Testis (tissue), 5 donors: ENCODE measurements at places on chromosomes 2 and 18. TPM values are rescaled to one million over a fixed set of nuclear protein-coding genes. Genes with fewer than 3 reads are reported as not detected.

GRCh38 chr2:19228181-19228593 is 130.2 kb downstream of the OSR1 start:
- no peak overlapping the region for H3K27ac ChIP-seq
- DNase-seq = no peak
- no peaks in the 10 kb centered on the region for H3K36me3 ChIP-seq
- H3K27me3 ChIP-seq = no peaks in the 10 kb centered on the region
- H3K4me1 ChIP-seq = no peaks in the 10 kb centered on the region

POTEF gene
- 88.4 TPM for total RNA-seq

- no peaks in the 10 kb centered on the region for H3K27me3 ChIP-seq
- H3K4me1 ChIP-seq = no peaks in the 10 kb centered on the region
- H3K27ac ChIP-seq = no peak overlapping the region
- no peak overlapping the region for H3K4me3 ChIP-seq
- H3K36me3 ChIP-seq = no peaks in the 10 kb centered on the region
These were observed 26.9 kb upstream of the DNMT3A start for GRCh38 chr2:25368660-25369059.

DNA sequence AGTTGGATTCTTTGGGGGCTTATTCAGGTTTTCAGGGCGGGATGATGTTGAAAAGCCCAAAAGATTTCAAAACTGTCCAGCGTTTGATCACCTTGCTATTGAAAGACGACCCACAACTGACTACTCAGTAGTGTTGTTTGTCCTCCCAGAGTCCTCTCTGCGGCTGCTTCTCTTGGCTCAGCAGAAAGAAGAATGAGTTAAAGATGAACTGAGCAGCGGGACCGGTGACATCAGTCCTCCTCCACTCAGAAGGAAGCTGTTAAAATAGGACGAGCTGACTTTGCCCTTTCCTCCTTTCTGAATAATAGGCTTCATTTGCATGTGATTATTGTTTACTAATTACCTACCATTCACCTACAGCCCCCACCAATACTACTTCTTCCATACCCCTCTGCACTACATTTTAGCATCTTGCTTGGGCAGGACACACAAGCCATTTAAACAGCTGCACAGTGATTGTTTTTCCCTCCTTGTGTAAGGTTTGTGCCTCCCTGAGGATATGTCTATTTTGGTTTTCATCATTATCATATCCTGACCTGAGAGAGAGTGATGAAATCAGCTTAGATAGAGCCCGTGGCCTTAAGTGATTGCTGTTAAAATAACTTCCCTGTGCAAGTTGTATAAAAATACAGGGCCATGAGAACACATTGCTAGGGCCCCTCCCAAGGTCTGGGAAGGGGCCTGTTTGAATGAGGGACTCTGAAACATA is 261.8 kb downstream of the FHOD3 start:
- H3K36me3 ChIP-seq = no peaks in the 10 kb centered on the region
- H3K4me3 ChIP-seq = no peak overlapping the region
- H3K4me1 ChIP-seq = no peaks in the 10 kb centered on the region
- no peak for DNase-seq
- H3K27me3 ChIP-seq = no peaks in the 10 kb centered on the region
- H3K27ac ChIP-seq = no peak overlapping the region

- no peak overlapping the region for H3K27ac ChIP-seq
- no peaks in the 10 kb centered on the region for H3K36me3 ChIP-seq
- H3K4me1 ChIP-seq = no peaks in the 10 kb centered on the region
- H3K27me3 ChIP-seq = no peaks in the 10 kb centered on the region
- H3K4me3 ChIP-seq = no peak overlapping the region
- no peak for DNase-seq
These were observed 99.7 kb downstream of the GULP1 start for GRCh38 chr2:188391354-188391753.

- no peaks in the 10 kb centered on the region for H3K4me1 ChIP-seq
- H3K36me3 ChIP-seq = no peaks in the 10 kb centered on the region
- no peak overlapping the region for H3K4me3 ChIP-seq
- no peaks in the 10 kb centered on the region for H3K27me3 ChIP-seq
- no peak overlapping the region for H3K27ac ChIP-seq
These were observed 33.3 kb downstream of the STRADB start for GRCh38 chr2:201484805-201485204.

IL36A gene
- total RNA-seq = not detected

- H3K4me1 ChIP-seq = no peaks in the 10 kb centered on the region
- no peak overlapping the region for H3K4me3 ChIP-seq
- no peak for DNase-seq
These were observed 79.4 kb upstream of the SRD5A2 start for GRCh38 chr2:31660165-31660564.

FEV gene
- total RNA-seq = not detected

- H3K27ac ChIP-seq = peak overlapping the region; percentile 85
- H3K4me3 ChIP-seq = peak overlapping the region; percentile 96
- no peak for DNase-seq
- no peaks in the 10 kb centered on the region for H3K36me3 ChIP-seq
These were observed 371 bp upstream of the LCLAT1 start for GRCh38 chr2:30446602-30447148.

SMAD4 gene
- 198 TPM for total RNA-seq

GRCh38 chr18:63258749-63259566 is 60.6 kb downstream of the BCL2 start:
- H3K27ac ChIP-seq = peak overlapping the region; percentile 68
- no peak overlapping the region for H3K4me3 ChIP-seq
- no peaks in the 10 kb centered on the region for H3K36me3 ChIP-seq

VIT gene
- total RNA-seq = 5.6 TPM

DNA sequence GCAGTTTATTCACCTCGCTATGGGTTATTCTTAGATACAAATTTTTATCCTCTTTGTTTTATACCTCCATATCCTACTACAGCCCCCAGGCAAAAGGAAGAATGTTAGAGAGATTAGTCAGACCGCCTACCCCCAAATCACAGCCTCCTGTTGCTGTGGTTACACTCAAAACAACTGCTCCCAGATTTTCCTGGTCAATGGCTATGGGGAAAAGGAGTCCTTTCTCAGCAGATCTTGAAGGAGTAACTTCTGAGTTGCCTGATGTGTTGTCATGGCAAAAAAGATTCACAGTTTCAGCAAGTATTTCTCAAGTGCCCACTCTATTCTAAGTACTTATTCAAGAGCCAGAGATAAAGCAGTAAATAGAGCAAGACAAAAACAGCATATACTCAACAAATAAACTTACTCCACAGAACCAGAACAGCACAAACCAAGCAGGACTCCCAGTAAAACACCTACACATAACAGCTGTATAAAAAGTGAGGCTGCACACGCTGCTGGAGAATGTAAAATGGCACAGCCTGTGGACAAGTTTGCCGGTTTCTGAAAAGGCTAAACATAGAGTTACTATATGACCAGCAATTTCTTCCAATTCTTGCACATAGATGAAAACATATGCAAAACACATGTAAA is 104.8 kb downstream of the NOL10 start:
- H3K27me3 ChIP-seq = no peaks in the 10 kb centered on the region
- no peak overlapping the region for H3K4me3 ChIP-seq
- no peak for DNase-seq
- no peak overlapping the region for H3K27ac ChIP-seq

OXER1 gene
- 2.0 TPM for total RNA-seq

SERPINB12 gene
- 0.94 TPM for total RNA-seq

DNA sequence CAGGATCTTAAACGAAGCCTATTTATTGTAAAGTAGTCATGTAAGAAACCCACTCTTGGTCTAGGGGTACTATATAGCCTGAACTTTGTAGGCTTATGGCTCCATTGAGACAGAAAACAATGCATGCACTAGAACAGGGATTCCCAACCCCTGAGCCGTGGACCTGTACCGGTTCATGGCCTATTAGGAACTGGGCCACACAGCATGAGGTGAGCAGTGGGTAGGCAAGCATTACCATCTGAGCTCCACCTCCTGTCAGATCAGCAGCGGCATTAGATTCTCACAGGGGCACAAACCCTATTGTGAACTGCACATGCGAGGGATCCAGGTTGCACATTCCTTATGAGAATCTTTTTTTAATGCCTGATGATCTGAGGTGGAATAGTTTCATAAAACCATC is 59.2 kb downstream of the ROCK1 start:
- H3K4me1 ChIP-seq = peaks cover 4% of the 10 kb centered on the region
- no peaks in the 10 kb centered on the region for H3K36me3 ChIP-seq
- H3K27ac ChIP-seq = no peak overlapping the region
- H3K27me3 ChIP-seq = no peaks in the 10 kb centered on the region

GRCh38 chr2:5379811-5380210 is 312.4 kb upstream of the SOX11 start:
- no peak overlapping the region for H3K27ac ChIP-seq
- no peak overlapping the region for H3K4me3 ChIP-seq
- no peaks in the 10 kb centered on the region for H3K36me3 ChIP-seq
- no peaks in the 10 kb centered on the region for H3K27me3 ChIP-seq
- H3K4me1 ChIP-seq = no peaks in the 10 kb centered on the region

DNA sequence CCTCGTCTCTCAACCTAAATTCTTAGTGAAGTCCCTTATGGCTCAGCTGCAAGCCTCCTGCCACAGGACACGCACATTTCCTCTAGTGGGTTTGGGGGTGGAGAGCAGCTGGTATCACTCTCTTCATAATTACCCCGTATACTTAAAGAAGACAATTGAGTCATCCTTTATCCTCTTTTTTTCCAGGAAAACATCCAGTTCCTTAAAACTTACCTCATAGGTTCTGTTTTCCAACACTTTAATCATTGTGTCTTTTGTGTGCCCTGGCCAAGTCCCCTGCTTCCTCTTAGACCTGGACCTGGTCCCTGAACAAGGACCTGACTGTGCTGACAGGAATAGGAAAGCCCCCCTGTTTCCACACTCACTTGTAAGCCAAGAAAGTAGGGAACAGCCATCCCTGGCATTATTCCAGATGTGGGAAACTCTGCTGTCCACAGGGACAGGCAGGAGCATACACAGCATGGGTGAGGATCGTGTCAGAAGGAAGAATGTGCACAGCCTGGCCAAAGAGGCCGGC is 42.3 kb upstream of the MYO1B start:
- H3K4me3 ChIP-seq = no peak overlapping the region
- no peak overlapping the region for H3K27ac ChIP-seq
- no peaks in the 10 kb centered on the region for H3K27me3 ChIP-seq
- no peaks in the 10 kb centered on the region for H3K4me1 ChIP-seq
- no peak for DNase-seq

DNA sequence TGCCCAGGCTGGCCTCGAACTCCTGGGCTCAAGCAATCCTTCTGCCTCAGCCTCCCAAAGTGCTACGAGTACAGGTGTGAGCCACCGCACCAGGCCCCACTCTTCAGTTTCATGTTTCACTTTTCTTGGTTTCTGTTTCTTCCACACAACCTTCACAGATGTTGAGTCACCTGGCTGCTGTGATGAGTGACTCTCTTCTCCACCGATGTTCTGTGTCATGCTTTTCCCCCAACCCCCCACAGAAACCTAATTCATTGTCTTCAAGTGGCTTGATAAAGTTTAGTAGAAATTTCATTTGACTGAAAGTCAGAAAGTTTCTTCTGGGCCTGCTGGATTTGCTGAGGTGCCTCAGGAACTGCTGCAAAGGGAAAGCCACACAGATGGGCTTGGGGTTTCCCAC is 78.5 kb downstream of the SPHKAP start:
- H3K4me1 ChIP-seq = no peaks in the 10 kb centered on the region
- H3K27me3 ChIP-seq = no peaks in the 10 kb centered on the region
- H3K36me3 ChIP-seq = no peaks in the 10 kb centered on the region
- no peak overlapping the region for H3K27ac ChIP-seq
- no peak for DNase-seq
- H3K4me3 ChIP-seq = no peak overlapping the region

DNA sequence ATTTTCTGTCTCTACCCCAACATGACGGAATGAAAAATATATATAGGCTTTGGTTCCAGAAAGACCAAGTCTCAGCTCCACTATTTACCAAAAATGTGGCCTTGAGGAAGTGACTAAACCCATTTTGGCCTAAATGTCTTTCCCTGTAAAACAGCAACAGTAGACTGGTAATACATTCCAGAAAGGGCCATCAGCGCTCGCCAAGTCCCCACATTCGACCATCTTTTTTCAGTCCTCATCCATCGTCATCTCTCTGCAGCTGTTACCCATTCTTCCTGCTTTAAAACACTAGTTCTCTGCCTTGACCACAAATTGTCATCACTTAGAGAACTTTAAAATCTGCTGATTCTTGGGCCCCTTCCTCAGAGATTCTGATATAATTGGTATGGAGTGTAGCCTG is 183.8 kb upstream of the CTAGE1 start:
- no peaks in the 10 kb centered on the region for H3K4me1 ChIP-seq
- no peaks in the 10 kb centered on the region for H3K36me3 ChIP-seq
- H3K27ac ChIP-seq = no peak overlapping the region
- DNase-seq = no peak

DNA sequence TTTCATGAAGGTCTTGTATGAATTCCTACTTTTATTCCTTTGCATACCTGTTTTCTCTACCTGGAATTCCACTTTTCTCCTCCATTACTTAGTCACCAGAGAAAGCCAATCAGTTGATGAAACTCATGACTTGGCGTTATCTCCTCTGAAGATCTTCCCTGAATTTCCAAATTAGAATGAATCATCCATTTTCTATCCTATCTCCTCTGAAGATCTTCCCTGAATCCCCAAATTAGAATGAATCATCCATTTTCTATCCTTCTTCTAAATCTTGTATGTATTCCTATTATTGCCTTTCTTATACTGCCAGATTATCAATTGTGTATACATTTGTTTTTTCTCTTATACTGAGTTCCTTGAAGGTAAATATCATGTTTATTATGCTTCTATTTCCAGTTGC is 440.4 kb downstream of the CCDC85A start:
- H3K4me1 ChIP-seq = no peaks in the 10 kb centered on the region
- no peaks in the 10 kb centered on the region for H3K36me3 ChIP-seq
- no peak overlapping the region for H3K27ac ChIP-seq
- no peak for DNase-seq

- no peaks in the 10 kb centered on the region for H3K36me3 ChIP-seq
- peak overlapping the region; percentile 60 for H3K4me3 ChIP-seq
- H3K27ac ChIP-seq = no peak overlapping the region
- H3K4me1 ChIP-seq = peaks cover 14% of the 10 kb centered on the region
- DNase-seq = no peak
These were observed 64.7 kb upstream of the MAPRE2 start for GRCh38 chr18:34976534-34976898.

DNA sequence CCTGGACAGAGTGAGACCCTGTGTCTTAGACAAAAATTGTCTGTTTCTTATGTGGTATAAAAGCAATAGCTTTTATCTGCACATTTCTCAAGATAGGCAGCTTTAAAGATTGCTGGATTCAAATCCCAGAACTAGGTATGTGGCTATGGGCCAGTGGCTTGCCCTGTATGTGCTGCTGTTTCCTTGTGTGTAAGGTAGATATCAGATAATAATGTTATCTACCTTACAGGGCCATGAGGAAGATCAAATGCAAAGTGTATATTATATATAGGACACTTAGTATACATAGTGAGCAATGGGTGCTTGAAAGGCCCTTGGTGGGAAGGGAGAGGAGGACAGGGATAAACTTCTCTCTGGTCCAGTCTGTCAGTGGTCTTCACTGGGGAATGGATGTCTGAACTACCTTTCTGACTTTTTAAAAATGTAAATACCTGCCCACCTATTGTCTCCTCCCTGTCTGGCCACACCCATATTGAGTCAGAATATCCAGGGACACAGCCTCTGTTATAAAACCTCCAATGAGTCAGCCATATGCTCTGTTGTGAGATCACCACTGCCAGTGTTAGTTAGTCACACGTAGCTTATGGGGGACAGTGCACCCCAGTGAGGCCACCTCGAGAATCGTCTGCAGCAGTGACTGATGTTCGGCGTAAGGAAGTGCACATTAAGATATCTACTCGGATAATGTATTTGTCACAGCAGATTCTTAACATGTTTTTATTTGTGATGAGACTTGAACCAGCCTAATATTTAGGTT is 383.4 kb downstream of the PTPRM start:
- H3K4me3 ChIP-seq = no peak overlapping the region
- H3K36me3 ChIP-seq = no peaks in the 10 kb centered on the region
- H3K27ac ChIP-seq = no peak overlapping the region
- no peaks in the 10 kb centered on the region for H3K27me3 ChIP-seq

GRCh38 chr2:47893771-47894170 is 12.5 kb downstream of the FBXO11 start:
- no peak overlapping the region for H3K27ac ChIP-seq
- H3K4me1 ChIP-seq = peaks cover 11% of the 10 kb centered on the region

KIAA2012 gene
- 1.3 TPM for total RNA-seq
